ENCODE measurements at places on chromosomes 2 and 18.

- no peak for DNase-seq
These were observed 87.1 kb downstream of the SS18 start for GRCh38 chr18:26003356-26003755.

- DNase-seq: no peak
These were observed 966 bp upstream of the RBM43 start for GRCh38 chr2:151262629-151263028.

DNA sequence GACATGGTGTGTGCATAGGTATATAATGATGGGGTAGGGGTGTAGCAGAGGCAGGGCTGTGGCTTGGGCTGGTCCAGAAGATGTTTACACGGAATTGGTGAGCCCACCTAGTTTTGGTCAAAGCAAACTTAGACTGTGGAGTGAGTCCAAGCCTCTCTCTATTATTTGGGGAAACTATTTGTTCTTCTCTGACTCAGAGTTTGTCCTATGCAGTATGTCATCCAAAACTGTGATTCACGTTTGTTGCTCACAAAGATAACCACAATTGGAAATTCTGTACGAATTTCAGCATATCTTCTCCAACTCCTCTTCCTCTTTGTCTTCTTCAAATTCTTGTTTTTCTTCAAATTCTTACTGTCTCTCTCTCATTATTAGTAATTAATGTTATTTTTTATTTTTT lies 292.9 kb downstream of the XIRP2 start:
- no peak for DNase-seq

GRCh38 chr2:26126074-26126473 lies 46.8 kb upstream of the GAREM2 start:
- no peak for DNase-seq

- peak; percentile 80 for DNase-seq
These were observed 89.4 kb upstream of the MAP2 start for GRCh38 chr2:209334188-209335017.

GRCh38 chr2:234458466-234458865 lies 38.4 kb downstream of the ARL4C start:
- DNase-seq: no peak

All from NCI-H2081 (cell line).